ENCODE measurements at places on chromosomes 2 and 18.

DNA sequence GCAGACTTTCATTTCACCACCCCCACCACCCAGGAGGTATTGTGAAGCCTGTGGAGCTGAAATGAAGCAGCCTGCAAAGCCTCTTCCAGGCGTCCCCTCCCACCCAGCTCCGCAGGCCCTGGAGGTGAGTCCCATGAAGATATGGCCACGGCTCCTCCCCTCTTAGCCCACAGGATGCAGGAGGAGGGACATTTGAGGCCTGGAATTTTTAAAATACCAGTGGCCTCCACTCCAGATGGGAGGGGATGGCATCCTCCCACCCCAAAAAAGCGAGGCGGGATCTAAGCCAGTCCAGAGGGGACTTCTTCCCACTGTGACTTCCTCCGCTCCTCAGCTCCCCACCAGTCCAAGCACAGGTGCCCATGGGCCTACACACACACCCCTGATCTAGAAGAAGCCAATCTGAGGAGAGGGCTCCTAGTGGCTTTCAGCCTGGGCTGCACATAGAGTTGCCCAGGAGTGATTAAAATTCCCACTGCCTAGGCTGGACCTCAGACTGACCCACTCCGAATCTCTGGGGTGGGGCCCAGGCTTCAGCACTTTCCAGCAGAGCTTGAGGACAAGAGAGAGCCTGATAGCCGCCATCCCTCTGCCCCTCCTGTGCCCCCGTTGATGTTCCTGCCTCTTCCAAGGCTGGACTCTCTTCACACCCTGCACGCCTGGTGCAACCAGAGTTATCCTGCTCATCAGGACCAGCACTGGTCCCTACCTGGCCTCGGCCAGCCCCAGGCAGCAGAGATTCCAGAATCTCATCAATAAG is 206.9 kb downstream of the TNS1 start:
- H3K27me3 ChIP-seq, result no peaks in the 10 kb centered on the region
- no peaks in the 10 kb centered on the region for H3K36me3 ChIP-seq
- no peak overlapping the region for H3K4me3 ChIP-seq

DNA sequence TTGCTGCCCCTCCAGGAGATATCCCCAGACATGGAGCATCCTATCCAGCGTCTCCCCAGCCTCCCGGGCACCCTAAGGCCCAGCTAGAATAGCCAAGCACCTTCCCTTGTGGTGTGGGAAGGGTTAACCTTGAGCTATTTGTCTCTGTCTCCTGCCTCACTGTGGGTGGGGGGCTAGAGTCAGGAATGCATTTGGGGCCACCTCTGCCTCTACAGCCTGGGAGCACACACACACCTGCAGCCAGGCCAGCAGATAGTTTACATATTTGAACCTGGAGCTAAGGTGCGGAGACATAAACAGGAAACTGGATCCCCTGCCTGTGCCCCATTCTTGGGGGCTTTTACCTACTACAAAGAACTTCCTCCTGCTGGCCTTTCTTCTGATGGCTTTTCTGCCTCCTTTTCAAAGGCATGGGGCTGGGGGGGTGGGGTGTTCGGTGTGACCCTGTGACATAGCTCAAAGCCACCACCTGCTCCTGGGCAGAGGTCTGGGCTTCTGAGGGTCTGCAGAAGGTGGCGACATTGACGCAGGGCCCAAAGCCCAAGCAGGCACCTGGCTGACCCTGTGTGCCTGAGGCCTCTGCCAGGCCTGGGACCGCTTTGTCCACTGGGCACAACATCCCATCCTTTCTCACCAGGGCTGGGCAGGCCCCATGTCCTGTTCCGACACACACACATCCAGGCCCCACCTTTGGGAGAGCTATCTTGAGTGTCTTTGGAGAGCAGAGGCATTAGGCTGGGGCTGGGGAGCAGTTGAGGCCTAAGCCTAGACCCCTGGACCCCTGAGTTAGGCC is 34.2 kb downstream of the EMX1 start:
- no peak overlapping the region for H3K4me3 ChIP-seq
- H3K36me3 ChIP-seq, result peaks cover 2% of the 10 kb centered on the region
- no peaks in the 10 kb centered on the region for H3K27me3 ChIP-seq
- no peak overlapping the region for H3K27ac ChIP-seq
- H3K4me1 ChIP-seq, result peaks cover 25% of the 10 kb centered on the region

DNA sequence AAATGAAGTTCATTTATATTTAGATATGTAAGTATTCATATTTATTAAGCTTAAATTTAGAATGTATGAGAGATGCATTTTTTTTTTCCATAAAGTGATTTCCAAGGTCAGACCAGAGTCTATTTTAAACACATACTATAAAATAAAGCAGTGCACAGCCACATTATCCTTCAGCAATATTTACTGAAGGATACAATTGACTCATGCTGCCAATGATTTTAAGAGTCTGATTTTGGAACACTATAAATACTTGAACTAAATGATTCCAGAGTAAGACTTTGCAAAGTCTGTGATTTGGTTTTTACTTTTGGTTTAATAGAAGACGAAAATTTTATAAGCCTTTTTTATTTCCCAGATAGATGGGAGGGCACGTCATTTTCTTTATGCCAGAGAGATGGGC is 107.1 kb downstream of the EPHA4 start:
- H3K36me3 ChIP-seq, result no peaks in the 10 kb centered on the region
- peaks cover 30% of the 10 kb centered on the region for H3K4me1 ChIP-seq
- H3K4me3 ChIP-seq, result peak overlapping the region; percentile 13
- no peak for DNase-seq
- H3K27me3 ChIP-seq, result peaks cover 26% of the 10 kb centered on the region

- H3K27me3 ChIP-seq, result no peaks in the 10 kb centered on the region
- H3K4me3 ChIP-seq, result peak overlapping the region; percentile 54
- DNase-seq, result no peak
- peaks cover 18% of the 10 kb centered on the region for H3K36me3 ChIP-seq
Observed at GRCh38 chr2:168191955-168192785, 55.2 kb downstream of the STK39 start.

- H3K4me1 ChIP-seq, result no peaks in the 10 kb centered on the region
- DNase-seq, result no peak
- peaks cover 3% of the 10 kb centered on the region for H3K27me3 ChIP-seq
- H3K36me3 ChIP-seq, result no peaks in the 10 kb centered on the region
Observed at GRCh38 chr18:58416704-58417683, 211.9 kb downstream of the ALPK2 start.

GRCh38 chr2:75465317-75465984 is 95.3 kb downstream of the EVA1A start:
- no peak for DNase-seq
- no peak overlapping the region for H3K27ac ChIP-seq
- no peaks in the 10 kb centered on the region for H3K36me3 ChIP-seq
- no peaks in the 10 kb centered on the region for H3K4me1 ChIP-seq

- H3K4me3 ChIP-seq, result peak within 1 kb of the TSS; percentile 58
- H3K4me1 ChIP-seq, result peaks cover 11% of the 10 kb centered on the region
- DNase-seq, result peak; percentile 39
- H3K27me3 ChIP-seq, result peaks cover 62% of the 10 kb centered on the region
- no peaks in the 10 kb centered on the region for H3K36me3 ChIP-seq
- H3K27ac ChIP-seq, result no peak within 1 kb of the TSS
Observed at GRCh38 chr2:218880102-218880858, at the start of gene WNT10A. TSS of gene WNT10A (plus strand) at chr2:218880852. CDS start at chr2:218880996, 144 bp downstream.

- no peaks in the 10 kb centered on the region for H3K27me3 ChIP-seq
- H3K27ac ChIP-seq, result peak overlapping the region; percentile 32
- peaks cover 21% of the 10 kb centered on the region for H3K4me1 ChIP-seq
- peaks cover 22% of the 10 kb centered on the region for H3K36me3 ChIP-seq
- peak overlapping the region; percentile 1 for H3K4me3 ChIP-seq
- no peak for DNase-seq
Observed at GRCh38 chr2:44191739-44192138, 23.1 kb downstream of the PPM1B start.

DNA sequence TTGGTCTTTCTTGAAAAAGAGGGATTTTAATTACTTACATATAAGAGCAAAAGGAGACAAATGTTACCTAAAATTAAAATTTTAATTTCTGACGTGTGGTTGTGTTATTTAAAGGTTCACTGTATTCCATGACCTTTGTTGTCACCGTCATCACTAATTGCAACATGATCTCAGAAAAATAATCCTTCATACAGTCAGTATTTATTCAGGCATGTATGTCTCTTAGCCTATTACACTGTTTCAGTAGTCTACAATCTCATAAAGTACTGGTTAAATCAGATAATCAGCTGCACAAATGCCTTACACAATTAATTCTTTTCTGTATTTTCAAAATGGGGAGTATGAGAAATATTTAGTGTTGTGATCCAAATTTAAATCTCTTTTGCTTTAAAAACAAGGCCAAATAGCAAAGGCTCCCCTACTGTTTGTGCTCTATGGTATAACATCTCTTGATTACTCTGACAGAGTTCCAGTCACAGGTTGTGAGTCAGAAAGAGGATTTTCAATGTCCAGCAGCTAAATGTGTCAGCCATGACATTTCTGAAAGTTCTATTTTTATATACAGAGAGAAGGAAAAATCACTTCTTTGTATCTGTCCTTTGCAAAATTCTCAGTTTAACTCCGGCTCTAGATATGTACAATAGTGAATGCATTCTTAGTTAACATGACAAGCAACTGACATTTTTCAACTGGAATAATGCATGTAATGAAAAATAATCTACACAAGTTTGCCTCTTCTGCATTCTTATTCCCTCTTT is 184.0 kb downstream of the FIGN start:
- no peak for DNase-seq
- no peaks in the 10 kb centered on the region for H3K4me1 ChIP-seq
- H3K4me3 ChIP-seq, result no peak overlapping the region
- no peak overlapping the region for H3K27ac ChIP-seq

DNA sequence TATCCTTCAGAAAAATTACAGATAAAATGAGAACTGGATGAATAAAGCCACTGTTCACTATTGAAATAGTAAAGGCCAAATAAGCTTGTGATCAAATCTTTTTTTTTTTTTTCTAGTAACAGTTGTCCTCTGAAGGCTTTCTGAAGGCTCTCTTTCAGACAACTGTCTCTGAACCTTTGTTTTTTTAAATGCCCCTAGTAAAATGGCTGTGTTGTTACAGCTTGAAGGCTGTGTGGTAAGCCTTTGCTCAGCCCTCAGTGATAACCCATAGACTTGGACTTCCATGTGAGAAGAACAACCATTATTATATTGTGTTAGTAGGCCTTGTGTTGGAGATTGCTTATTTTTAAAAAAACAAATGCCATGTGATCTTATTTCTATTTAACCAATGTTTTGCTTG is 17.6 kb downstream of the FMNL2 start:
- no peak for DNase-seq
- no peak overlapping the region for H3K4me3 ChIP-seq
- H3K27me3 ChIP-seq, result no peaks in the 10 kb centered on the region
- H3K27ac ChIP-seq, result no peak overlapping the region
- no peaks in the 10 kb centered on the region for H3K4me1 ChIP-seq
- no peaks in the 10 kb centered on the region for H3K36me3 ChIP-seq

DNA sequence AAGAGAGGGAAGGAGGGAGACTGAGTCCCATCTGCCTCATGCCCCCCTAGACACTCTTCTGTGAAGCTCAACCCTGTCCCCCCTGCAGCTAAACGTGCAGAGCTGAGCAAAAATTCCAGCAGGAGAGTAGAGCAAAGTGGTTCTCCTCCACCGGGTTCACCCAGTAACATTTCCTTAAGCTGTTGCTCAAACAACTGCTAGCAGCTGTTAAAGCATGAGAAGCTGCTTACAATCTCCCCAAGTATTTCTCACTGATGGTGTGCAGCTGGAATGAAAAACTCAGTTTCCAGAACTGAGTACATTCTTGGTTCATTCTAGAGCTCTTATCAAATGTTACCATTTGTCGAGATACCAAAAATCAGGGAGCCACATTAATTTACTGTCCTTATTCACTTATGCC is 92.3 kb downstream of the STK39 start:
- no peak overlapping the region for H3K4me3 ChIP-seq
- no peaks in the 10 kb centered on the region for H3K27me3 ChIP-seq
- H3K36me3 ChIP-seq, result peaks cover 30% of the 10 kb centered on the region
- no peak for DNase-seq

GRCh38 chr2:182668671-182669070 is 47.4 kb upstream of the DNAJC10 start:
- H3K27me3 ChIP-seq, result peaks cover 3% of the 10 kb centered on the region
- no peaks in the 10 kb centered on the region for H3K4me1 ChIP-seq
- DNase-seq, result no peak
- H3K36me3 ChIP-seq, result no peaks in the 10 kb centered on the region
- no peak overlapping the region for H3K4me3 ChIP-seq

DNA sequence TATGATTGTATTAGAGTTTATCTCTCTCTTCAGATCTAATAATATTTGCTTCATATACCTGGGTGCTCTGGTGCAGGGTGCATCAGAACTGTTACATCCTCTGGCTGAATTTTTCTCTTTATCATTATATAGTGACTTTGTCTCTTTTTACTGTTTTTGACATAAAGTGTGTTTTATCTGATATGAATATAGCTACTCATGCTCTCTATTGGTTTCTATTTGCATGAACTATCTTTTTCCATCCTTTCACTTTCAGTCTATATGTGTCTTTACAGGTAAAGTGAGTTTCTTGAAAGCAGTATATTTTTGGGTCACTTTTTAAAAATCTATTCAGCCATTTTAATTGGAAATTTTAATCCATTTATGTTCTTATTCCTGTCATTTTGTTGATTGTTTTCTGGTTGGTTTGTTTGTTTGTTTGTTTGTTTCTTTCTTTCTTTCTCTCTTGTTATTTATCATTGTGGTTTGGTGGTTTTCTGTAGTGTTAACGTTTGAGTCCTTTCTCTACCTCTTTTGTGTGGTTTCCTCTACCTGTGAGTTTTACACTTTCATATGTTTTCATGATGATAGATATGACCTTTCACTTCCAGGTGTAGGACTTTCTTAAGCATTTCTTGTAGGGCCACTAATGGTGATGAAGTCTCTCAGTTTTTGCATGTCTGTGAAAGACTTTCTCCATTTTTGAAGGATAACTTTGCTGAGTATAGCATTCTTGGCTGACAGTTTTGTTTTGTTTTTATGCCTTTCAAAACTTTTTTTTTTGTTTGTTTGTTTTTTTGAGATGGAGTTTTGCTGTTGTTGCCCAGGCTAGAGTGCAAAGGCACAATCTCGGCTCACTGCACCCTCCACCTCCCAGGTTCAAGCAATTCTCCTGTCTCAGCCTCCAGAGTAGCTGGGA is 54.9 kb downstream of the CCNT2 start:
- peaks cover 12% of the 10 kb centered on the region for H3K27me3 ChIP-seq
- peaks cover 30% of the 10 kb centered on the region for H3K36me3 ChIP-seq
- H3K4me1 ChIP-seq, result peaks cover 8% of the 10 kb centered on the region
- peak overlapping the region; percentile 14 for H3K4me3 ChIP-seq
- peak overlapping the region; percentile 80 for H3K27ac ChIP-seq

GRCh38 chr2:120690521-120690920 is 45.1 kb upstream of the GLI2 start:
- DNase-seq, result no peak
- peaks cover 12% of the 10 kb centered on the region for H3K27me3 ChIP-seq
- H3K4me3 ChIP-seq, result no peak overlapping the region
- no peak overlapping the region for H3K27ac ChIP-seq
- peaks cover 2% of the 10 kb centered on the region for H3K4me1 ChIP-seq

GRCh38 chr18:58152891-58153290 is 108.9 kb downstream of the NEDD4L start:
- H3K4me3 ChIP-seq, result no peak overlapping the region
- no peaks in the 10 kb centered on the region for H3K27me3 ChIP-seq
- H3K4me1 ChIP-seq, result no peaks in the 10 kb centered on the region
- DNase-seq, result no peak

GRCh38 chr2:123103902-123104301 is 921.2 kb upstream of the CNTNAP5 start:
- H3K4me3 ChIP-seq, result no peak overlapping the region
- H3K4me1 ChIP-seq, result no peaks in the 10 kb centered on the region
- no peaks in the 10 kb centered on the region for H3K27me3 ChIP-seq
- DNase-seq, result no peak
- no peaks in the 10 kb centered on the region for H3K36me3 ChIP-seq
- H3K27ac ChIP-seq, result no peak overlapping the region

All from T-helper 2 cell treated with Interferon-gamma antibody and Interleukin-4, amounts not matched to agents 5 μg/mL and 100 μg/mL, for 36 hours (primary cell).